ENCODE measurements at places on chromosomes 7 and 10.

DNA sequence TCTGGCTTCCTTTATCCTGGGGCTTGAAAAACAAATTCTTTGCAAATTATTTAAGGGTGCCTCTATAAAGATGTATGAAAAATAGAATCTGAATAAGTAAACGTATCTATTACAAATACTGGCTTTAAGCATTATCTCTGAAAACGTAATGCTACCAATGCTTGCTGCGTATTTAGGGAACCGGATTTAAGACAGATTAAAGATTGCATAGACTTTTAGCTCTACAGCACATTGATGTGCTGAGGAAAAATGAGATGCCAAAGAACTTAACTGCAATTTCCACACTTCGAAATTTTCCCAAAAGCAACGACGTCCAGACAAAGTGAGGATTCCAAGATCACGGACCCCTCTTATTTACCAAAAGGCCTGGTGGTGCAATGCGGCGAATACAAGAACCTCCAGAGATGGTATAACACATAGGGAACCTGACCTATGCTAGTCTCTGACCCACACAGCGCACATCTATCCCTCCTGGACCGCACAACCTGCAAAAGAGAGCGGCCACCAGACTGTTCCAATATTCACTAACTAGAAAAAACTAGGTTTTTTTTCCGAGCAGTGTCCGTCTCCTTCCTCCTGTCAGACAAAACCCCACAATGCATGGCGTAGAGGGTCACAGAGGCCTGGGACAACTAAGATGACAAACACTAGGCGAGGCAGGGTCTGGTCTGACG lies 34.3 kb upstream of the PHF14 start:
- no peak for DNase-seq

DNA sequence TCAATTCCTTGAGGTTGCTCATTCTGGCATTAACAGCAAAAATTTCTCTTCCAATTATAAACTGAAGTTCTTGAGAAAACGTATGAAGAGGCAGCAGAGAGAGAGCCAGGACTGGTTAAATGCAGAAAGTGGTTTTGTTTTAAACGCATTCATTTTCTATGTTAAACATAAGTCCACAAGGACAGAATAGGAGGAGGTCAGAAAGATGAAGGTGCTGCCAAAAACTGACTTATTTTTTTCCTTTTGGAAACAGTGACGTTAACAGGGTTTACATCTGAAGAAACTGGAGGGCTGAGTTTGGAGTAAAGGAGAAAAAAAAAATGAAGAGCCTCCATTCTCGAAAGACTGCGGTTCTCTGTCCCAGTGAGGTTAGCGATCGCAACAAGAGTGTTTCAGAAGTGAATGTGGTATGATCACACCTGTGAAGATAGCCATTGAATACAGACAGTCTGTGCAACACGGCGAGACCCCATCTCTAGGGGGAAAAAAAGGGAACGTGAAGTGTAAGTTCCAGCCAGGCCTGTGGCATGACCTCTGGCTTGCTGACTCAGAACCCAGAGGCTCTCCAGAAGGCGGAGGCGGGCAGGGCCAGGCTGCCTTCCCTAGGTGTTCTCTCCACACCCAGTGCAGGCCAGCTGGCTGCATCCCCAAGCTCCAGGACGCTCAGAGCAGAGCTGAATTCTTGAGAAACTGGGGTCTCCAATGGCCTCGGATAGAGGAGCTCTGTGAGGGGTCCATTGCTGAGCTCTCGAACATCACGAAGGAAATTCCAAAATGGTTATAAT lies 84.0 kb downstream of the CHST15 start:
- no peak for DNase-seq

DNA sequence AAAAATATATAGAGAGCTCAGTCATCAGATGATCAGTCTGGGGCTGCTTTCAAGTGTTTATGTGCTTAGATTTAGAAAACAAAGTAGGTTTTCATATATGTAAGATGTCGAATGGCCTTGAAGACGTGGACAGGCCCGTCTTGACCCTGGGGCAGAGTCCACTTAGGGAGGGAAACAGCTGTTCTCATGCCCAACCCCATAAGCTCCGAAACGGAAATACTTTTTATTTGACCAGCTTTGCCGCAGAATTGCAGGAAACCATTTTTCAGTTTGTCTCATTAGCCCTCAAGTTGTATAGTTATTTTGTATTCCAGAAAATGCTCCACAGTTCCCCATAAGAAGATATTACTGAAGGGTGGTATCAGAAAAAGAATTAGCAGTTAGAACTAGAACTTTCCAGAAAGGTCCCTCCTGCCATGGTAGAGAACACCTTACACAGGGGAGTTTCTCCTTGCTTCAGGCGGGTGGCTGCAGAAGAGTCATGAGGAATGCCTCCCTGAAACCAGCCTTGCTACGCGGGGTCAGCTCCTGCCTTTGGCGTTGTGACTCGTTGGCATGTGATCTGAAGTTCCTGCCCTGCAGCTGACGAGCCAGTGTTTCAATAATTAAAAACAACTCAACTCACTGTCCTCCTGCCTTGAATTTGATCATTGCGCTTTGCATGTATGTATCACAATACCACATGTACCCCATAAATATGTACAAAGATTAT lies 192.7 kb downstream of the CELF2 start:
- DNase-seq: no peak

DNA sequence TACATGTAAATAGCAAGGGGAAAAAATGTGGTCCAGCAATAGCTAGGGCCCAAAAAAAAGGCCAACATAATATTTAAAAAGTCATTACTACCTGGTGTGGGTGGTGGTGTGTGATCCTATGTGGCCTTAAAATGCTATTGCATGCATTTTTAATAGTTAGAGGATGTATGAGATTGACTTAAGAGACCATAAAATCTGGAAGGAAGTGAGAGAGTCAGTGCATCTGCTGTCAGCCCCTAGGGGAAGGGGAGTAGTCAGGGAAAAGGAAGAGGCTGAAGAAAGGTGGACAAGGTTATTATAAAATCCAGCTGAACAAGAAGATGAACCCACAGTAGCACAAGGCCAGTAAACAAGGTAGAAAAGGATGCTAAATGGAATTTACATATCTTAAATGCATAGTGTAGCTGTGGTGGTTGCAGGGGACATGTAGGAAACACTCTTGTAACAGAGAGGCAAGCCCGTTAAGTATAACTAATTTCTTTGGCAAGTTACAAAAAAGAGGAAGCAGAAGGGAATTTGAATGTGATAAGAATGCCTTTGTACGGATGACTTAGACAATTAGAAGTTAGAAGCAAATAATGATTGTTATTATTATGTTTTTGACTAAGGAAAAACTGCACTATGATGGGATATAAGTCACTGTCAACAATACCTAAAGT lies 11.9 kb upstream of the NDUFA5 start:
- DNase-seq: no peak

- DNase-seq: no peak
Measured at GRCh38 chr7:97096661-97097060, 20.8 kb upstream of the SDHAF3 start.

- DNase-seq: no peak
Measured at GRCh38 chr10:61758433-61758832, 95.7 kb downstream of the CABCOCO1 start.
